ENCODE measurements at places on chromosomes 6 and 20.

GRCh38 chr6:138382498-138383265, 5.0 kb downstream of the SMIM28 start:
- DNase-seq, result no peak

DNA sequence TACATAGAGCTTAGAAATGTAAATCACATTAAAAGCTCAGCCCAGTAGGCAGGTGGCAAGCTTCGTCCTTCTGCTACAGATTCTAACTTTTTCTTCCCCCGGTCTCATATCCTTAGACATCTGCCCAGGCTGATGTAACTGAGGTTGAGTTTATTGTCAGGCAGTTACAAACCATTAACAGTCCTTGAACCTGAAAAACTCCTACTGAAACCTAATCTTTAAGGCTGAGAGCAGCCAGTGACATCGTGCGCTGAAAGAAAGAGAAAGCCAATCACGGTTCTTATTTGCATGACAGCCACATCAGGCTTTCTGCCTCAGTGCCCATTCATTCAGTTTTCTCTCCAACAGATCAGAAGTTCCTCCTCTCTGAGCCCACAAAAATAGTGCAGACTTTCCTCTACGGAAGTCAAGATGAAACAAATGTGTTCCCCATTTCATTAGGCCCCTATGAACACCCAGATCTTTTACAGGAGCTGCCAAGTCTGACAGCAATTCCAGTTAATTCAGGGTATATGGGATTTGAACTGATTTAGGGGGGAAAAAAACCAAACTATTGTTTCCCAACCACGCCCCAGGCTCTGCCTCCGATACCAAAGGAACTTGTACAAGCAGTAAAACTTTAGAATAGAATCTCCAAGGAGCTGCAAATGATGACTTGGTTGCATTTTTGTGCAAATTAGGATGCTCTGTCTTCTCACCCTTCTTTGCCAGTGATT, at the start of gene NHSL1:
Gene NHSL1, minus strand, starts transcription at position 192 of the 716 bp plus-strand sequence. CDS start 204 bp downstream, outside the sequence.
- no peak for DNase-seq

- no peak for DNase-seq
These were observed 1277.2 kb downstream of the GRIK2 start for GRCh38 chr6:102670735-102671134.

- peak; percentile 83 for DNase-seq
These were observed 36.3 kb upstream of the DACT2 start for GRCh38 chr6:168355716-168356522.

DNA sequence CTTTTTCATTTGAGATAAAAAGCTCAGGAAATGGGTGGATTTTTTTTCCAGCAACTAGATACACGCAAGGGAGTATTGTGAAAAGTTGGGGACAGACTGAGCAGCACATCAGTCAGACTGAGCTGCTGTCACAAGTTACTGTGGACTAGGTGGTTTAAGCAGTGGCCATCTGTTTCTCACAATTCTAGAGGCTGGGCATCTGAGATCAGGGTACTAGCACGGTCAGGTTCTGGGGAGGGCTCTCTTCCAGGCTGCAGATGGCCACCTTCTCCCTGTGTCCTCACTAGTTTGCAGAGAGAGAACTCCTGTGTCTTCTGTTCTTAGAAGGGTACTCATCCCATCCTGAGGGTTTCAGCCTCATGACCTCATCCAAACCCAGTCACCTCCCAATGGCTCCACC, 178.3 kb downstream of the SYNDIG1 start:
- DNase-seq, result no peak

DNA sequence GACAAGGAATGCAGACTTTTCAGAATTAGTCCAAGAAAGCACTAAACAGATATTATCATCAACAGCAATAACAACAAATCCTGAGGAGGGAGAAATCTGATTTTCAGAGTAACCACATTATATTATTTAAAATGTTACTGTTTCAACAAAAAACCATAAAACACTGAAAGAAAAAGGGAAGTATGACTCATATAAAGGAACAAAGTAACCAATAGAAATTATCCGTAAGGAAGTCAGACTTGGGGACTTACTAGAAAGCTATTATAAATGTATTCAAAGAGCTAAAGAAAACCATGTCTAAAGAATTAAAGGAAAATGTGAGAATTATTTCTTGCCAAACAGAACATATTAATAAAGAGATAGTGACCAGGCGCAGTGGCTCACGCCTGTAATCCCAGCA, 98.1 kb downstream of the MYLK4 start:
- DNase-seq, result no peak

GRCh38 chr6:5181510-5182317, 79.0 kb downstream of the LYRM4 start:
- no peak for DNase-seq

DNA sequence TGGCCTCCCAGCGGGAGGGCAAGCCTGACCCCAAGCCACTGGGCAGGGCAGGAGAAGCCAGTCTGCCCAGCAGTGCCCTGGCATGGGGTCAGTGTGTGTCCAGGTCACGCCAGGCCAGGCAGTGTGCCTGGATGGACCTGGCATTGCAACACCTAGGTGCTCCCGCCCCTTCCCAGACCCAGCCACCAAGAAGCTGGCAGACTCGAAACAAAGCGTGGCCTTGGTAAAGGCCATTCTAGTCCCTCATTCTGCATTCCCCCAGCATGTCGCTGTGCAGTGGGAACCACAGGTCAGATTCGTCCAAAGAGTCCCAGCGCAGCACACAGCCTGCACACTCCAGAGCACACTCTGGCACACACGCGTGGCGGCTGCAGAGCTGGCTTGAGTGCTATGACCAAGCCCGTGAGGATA, 19.3 kb upstream of the APMAP start:
- no peak for DNase-seq

GRCh38 chr6:100462706-100463629, 1.8 kb downstream of the SIM1 start:
- no peak for DNase-seq

DNA sequence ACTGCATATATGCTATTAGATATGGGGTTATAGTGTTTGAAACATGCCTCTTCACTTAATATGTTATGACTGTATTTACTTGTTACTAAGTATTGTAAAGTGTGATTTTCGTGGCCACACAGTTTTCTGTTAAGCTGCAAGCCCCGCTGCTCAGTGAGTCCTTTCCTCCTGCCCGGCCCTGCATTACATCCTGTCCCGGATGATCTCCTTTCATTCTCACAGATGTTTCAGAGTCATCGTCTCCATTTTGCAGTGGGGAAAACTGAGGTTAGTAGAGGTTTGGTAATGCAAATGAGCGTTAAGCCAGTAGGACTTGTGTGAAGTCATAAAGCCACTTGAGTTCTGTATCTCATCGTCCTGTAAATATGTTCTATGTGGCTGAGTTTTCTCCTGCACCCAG, 155.5 kb downstream of the CFAP61 start:
- no peak for DNase-seq

DNA sequence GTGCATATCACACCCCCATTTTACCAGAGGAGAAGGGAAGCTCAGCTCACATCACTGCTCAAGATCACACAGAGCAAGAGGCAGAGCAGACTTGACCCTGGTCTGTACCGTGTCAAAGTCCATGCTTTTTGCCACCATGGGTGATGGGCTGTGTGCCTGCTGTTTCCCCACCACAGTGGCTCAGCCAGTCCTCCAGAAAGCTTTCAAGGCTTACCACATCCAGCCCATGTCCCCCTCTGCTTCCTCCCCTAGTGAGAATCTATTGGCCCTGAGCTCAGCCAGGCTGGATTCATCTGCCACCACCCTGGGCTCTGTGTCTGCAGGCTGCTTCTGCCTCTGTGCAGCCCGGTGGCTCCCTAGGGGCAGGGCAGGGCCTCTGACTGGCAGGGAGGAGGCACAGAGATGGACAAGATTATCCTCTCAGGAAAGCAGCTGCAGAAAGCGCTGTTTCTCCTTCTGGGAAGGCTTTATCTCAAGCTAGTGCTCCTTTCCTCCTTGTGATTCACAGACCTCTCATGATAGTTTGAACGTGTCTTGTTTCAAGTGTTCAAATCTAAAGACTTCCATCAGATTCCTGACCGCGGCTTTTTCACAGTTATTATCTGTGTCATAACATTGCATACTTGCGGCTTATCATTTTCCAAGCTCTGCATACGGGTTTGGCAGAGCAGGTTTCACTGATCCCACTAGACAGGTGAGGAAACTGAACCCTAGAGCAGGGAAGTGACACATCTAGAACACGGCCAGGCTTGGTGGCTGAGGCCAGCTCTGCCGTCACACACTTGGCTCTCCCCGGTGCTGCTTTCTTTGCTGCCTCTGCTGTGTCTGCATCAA, 37.4 kb downstream of the VEGFA start:
- no peak for DNase-seq

GRCh38 chr6:29916741-29917140, 25.6 kb upstream of the HLA-A start:
- DNase-seq, result no peak

DNA sequence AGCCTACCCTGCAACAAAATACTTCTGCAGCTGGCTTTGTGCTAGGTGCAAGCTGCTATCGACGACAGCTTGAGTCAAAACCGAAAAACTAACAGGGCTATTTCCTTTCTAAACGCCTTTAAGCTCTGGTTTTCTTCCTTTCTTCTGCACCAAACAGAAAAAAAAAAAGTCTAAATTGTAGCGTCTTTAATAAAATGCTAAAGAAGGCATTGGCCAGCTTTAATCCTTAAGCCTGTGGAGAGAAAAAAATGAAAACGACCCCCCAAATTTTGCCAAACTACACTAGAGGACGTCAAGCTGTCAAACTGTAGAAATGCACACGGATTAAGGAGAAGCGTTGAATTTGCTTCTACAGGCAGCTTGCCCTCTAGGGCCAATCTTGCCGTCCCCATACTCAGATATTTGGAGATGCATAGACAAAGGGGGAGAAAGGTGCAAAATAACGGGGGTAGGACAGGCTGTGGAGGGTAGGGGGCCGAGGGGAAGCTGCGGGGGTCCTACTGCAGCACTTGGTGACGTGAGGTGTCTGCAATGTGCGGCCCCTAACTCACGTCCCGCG, 1.4 kb upstream of the NRN1 start:
- DNase-seq, result no peak

DNA sequence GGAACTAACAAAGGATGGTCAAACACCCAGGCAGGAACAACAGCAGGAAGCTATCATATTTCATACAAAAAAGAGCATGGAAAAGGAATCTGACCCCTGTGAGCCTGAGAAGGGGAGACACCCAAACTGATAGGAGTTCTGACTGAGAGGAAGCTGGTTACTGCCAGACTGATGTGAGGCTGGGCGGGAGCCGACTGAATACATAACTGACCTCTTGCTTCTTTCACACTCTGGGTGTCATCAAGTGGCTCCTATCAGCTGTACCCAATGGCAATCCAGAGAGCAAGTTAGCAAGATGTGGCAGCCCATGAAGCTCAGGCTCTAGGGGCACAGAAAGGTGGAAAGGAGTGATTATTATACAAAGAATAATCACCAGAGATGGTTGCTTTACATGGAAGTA, 795.1 kb upstream of the HS3ST5 start:
- DNase-seq, result no peak

DNA sequence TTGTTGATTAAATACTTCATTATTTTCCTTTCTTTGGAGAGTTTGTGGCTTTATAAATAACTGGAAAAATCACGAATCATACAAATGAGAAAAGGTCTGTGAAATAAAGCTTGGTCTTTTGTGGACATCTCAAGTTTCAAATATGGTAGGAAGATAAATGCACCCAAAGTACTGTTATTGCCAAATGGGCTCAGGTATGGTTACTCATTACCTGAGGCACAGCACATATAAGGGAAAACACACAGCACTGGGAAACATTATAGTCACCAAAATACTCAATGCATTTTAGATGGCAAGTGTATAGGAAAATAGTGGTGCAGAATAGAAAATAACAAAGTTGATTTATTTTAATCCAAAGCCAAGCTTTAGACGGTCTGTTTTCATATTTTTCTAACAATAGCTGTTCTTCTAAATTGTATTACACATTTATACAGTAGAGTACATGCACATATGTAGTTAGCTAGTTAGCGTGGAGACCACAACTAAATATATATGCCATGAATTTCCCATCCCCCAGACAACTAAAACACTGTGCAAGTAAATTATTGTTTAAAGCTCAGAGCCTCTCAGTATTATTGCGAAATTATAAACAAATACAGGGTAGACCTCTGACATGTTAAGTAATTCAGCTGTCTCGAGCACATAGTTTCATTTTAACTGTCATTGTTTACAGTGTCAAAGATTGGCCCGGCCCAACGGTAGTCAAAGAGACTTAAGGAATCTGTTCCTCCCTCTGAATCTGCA, 336.0 kb downstream of the SYNE1 start:
- no peak for DNase-seq

Measured in testis (tissue), 5 donors.